Right renal cortex interstitium (tissue), 3 donors: ENCODE measurements at places on chromosomes 2 and 18. TPM values are rescaled to one million over a fixed set of nuclear protein-coding genes. Genes with fewer than 3 reads are reported as not detected.

Gene TRIM43
- polyA plus RNA-seq, result 0.60 TPM

Gene TRPM8
- polyA plus RNA-seq, result 0.06 TPM

Gene IL1RN
- 0.74 TPM for polyA plus RNA-seq

Gene SLC4A1AP
- 33.6 TPM for polyA plus RNA-seq

Gene CPLX4
- 0.18 TPM for polyA plus RNA-seq

Gene GPR75
- 1.9 TPM for polyA plus RNA-seq

Gene RAB31
- polyA plus RNA-seq, result 34.0 TPM

Gene CIB4
- polyA plus RNA-seq, result 0.40 TPM

Gene FAM110C
- polyA plus RNA-seq, result 10.6 TPM

Gene TUBA4A
- polyA plus RNA-seq, result 35.7 TPM

Gene IL1R2
- 0.26 TPM for polyA plus RNA-seq

Gene ASXL3
- polyA plus RNA-seq, result 6.9 TPM

Gene EML6
- 16.9 TPM for polyA plus RNA-seq

Gene CPO
- polyA plus RNA-seq, result 1.6 TPM

Gene ALPI
- 0.10 TPM for polyA plus RNA-seq

Gene GPAT2
- 4.2 TPM for polyA plus RNA-seq

GRCh38 chr2:149090706-149091105, 52.2 kb downstream of the LYPD6B start:
- no peak for DNase-seq

DNA sequence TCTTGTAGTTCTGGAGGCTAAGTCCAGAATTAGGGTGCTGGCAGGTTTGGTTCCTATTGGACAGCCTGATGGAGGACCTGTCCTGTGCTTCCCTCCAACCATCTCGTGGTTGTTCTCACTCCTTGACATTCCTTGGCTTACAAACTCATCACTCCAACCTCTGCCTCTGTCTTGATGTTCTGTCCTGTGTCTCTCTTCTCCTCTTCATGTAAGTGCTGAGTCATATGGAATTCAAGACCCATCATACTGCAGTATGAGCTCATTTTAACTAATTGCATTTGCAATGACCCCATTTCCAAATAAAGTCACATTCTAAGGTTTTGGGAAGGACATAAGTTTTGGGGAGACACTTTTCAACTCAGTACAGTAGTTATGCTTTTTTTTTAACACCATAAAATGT, 374.7 kb downstream of the TRIB2 start:
- no peak for DNase-seq

- no peak for DNase-seq
Measured at GRCh38 chr2:189465478-189465877, 24.2 kb downstream of the WDR75 start.

DNA sequence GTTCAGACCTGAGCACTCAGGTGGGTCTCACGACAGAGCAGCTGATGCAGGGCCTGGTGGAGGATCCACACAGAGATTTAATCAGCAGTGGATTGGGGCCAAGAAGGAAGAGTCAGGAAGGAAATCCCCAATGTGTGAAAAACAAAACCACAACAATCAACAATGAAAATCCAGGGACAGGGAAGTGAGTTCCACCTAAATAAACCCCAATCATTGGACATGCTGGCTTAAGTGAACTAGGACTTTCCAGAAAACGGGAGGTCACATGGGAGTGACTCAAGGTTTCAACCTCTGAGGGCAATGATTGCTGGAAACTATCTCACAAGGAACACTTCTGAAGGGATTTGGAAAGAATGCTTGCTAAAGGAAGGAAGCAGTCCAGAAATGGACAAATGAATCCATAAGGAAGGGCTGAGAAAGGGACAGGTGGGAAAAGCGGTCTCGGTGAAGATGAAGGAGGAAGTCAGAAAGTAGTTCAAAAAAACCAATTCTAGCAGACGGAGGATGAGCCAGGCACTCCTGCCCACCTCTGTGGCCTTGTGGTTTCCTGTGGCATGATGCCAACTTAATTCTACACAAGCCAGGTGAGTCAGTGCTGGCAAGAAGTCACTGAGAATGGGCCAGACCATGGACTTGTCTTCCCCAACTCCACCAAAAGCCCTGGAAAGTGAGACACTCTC, 15.4 kb upstream of the XDH start:
- no peak for DNase-seq

GRCh38 chr2:43519643-43520221, 76.1 kb downstream of the THADA start:
- no peak for DNase-seq

DNA sequence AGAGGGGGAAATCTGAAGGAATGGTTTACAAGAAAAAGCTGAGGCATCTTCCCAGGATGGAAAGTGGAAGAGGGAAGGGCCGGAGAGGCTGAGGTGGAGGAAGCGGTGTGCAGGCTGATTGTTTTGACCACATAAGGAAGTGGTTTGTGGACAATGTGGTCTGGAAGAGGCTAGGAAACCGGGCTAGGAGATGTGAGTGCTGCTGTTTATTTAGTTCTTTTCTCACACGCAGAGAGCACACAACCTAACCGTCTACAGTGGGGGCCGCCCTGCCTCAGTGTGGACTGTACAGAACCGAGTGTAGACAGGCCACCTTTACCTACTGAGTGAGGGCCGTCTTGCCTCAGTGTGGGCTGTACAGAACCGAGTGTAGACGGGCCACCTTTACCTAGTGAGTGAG, 251.7 kb upstream of the PXDN start:
- no peak for DNase-seq

GRCh38 chr2:122863532-122863931, 1108.1 kb downstream of the TSN start:
- DNase-seq, result no peak

GRCh38 chr2:118387509-118387908, 299.2 kb downstream of the INSIG2 start:
- no peak for DNase-seq

GRCh38 chr2:159128191-159128590, 158.3 kb downstream of the WDSUB1 start:
- no peak for DNase-seq

GRCh38 chr2:218387369-218388194, 5.5 kb downstream of the SLC11A1 start:
- no peak for DNase-seq

- no peak for DNase-seq
Measured at GRCh38 chr2:182682210-182682609, 33.8 kb upstream of the DNAJC10 start.

DNA sequence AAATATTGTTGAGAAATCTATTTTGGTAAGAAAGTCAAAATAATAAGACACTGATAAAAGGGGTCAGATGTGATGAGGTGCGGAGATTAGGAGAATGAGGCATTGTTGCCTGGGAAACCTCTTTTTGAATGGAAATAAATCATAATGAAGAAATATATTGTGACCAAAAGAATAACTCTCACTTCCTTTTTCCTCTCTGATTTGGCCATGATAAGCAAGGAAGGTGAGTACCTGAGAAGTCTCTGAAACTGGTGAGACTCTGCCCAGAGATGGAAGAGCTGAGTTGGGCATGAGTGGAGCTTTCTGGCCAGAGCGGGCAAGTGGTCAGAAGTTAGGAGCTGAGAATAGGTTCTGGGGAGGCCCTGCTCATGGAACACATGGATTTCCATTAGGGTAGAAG, 11.8 kb downstream of the LAMA3 start:
- no peak for DNase-seq

- DNase-seq, result no peak
Measured at GRCh38 chr18:28594034-28594433, 417.1 kb upstream of the CDH2 start.

DNA sequence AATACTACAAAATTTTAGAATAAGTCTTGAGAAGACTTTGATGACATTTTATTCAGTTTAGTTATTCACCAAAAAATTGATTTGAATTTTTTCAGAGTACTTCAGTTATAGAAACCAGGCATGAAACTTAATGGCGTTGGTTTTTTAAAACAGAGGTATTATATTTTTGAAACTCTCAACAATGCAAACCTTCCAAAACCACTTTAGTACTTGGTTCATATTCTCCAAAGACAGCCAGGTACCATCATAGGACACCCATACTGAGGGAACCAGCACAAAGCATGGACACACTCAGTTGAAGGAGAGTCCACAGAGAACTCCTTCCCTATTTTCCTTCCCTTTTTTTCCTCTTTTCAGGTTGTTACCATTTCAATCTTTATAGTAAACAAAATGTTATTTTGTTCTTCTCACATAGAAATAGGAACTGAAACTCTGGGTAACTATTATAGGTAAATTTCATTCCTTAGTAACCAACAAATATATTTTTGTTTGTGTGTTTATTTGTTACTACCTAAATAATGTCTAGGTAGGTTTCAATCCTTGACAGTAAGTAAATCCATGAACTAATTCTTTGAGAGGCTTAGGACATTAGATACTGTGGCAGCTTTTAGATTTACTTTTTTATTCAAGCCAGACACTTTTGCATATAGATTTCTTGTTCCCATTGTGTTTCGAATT, 95.8 kb downstream of the TMEFF2 start:
- DNase-seq, result no peak

DNA sequence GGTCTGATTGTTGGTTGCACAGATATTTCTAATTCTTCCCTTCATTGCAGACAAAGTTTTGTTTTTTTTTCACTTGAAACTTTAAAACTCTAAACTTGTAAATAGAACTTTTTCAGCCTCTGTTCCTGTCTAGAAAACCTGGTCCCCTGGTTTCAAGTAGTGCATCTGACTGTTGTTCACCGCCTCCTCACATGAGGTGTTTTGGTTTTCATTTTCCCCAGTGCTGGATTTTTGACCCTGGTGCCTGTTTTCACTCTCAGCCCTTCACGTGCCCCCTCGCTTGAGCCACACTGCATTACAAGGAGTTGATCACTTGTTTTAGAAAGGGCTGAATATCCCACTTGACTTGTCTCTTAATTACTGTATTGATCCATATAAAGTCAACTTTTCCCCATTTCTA, 100.1 kb downstream of the TMEM185B start:
- DNase-seq, result no peak

- DNase-seq, result no peak
Measured at GRCh38 chr2:233076749-233077148, 16.6 kb downstream of the INPP5D start.

- no peak for DNase-seq
Measured at GRCh38 chr2:23565374-23565773, 180.4 kb downstream of the KLHL29 start.

DNA sequence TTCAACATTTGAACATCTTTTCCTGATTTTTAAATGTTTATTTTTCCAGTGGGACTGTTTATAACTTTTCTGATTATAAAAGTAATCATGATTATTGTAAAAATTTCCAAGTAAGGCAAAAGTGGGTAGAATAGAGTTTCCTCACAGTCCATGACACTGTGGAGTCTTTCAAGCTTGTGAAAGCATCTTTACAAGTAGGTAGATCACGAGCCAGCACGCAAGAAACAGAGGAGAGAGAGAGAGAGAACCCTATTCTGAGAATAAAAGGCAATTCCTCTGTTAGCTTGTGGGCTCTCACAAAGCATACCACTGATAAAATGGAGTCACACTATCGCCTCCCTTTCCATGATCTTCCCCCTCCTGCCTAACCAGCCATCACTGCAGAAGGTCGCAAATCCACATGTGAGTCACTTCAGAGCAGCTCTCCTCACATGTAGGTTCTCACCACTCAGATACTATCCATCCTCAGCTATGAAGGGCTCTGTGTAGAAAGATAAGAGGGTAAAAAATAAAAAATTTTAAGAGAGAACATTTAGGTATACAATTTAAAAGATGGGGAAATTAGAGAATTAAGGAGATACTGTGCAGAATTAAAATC, 40.3 kb downstream of the AAK1 start:
- no peak for DNase-seq

- DNase-seq, result peak; percentile 18
Measured at GRCh38 chr18:33440060-33441043, at the start of gene CCDC178. CCDC178 (minus strand) TSS chr18:33440721; CDS start chr18:33412088, 28,633 bp downstream.

GRCh38 chr2:147297820-147298219, 547.0 kb upstream of the ACVR2A start:
- DNase-seq, result no peak

- DNase-seq, result no peak
Measured at GRCh38 chr18:61448316-61448715, 115.1 kb downstream of the CDH20 start.

DNA sequence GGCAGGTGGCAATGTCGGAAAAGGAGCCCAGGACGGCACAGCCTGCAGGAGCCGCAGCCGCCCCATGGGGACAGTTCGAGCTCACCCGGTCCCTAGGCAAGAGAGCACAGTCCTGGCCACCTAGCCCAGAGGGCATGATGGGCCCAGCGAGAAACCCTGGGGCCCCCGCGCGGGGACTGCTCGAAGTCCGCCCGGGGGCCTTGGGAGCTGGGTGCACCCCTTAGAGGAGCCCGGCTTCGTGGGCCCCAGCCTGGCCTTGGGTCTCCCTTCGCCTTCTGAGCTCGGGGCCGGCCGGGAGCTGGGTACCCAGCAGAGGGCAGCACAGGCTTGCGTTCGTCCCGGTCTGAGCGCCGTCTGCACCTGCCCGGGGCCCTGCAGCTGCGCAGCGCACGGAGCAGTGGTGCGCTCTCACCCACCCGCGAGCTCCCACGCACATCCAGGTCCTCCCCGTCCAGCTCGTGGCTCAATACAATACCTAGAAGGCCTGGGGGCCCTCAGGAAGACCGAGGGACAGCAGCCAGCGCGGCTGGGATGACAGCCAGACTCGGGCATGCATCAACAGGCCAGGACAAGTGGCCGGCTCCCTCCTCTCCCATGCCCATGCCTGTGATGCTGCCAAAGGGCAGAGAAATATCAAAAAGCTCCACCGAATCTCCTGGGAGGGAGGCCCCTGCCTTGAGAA, 96.2 kb upstream of the ZNF532 start:
- DNase-seq, result no peak

GRCh38 chr2:58875436-58875835, 634.3 kb upstream of the FANCL start:
- DNase-seq, result no peak

GRCh38 chr2:98459496-98460175, 15.0 kb downstream of the INPP4A start:
- DNase-seq, result no peak

GRCh38 chr2:60899230-60899891, 18.0 kb downstream of the REL start:
- DNase-seq, result no peak

DNA sequence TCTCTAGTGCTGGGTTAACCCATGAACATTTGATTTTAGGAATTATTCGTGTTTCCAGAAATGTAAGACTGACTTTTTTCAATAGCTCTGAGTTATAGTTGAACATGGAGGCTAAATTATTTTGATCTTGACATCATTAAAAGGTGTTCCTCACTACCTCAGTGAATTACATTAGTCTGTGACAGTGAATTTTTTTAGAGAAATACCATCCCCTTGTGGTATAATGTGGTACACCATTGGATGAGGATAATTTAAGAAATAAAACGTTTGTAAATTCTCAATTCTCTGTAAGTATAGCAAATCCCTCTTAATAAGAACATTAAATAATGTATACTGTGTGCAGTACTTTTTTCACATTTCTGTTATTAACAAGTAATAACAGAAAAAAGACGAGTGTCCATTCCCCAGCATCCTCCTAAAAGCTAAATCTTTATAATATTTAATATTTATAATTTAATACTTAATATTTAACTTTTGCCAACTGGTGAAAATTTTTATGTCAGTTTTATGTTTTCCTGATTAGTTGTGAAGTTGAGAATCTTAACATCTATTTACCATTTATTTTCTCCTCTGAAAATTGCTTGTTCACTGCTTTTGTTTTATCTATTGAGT, 70.3 kb upstream of the CWC22 start:
- DNase-seq, result no peak

- DNase-seq, result no peak
Measured at GRCh38 chr2:30732376-30732775, 74.9 kb downstream of the CAPN13 start.
